ENCODE measurements at places on chromosomes 5 and 9. TPM values are rescaled to one million over a fixed set of nuclear protein-coding genes. Genes with fewer than 3 reads are reported as not detected.

The PNPLA7 gene
- total RNA-seq = 9.0 TPM

The CD74 gene
- total RNA-seq = 226 TPM

The GCNT4 gene
- total RNA-seq = 0.45 TPM

DNA sequence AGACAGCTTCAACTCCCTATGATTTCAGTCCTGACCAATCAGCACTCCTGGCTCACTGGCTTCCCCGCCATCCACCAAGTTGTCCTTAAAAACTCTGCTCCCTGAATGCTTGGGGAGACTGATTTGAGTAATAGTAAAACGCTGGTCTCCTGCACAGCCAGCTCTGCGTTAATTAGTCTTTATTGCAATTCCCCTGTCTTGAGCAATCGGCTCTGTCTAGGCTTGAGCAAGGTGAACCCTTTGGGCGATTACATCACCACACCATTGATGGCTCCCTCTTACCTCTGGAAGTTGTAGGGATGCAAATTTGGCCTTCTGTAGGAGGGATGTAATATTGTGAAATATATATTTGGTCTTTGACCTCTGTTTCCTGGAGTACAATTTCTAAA lies 2.9 kb upstream of the SLC23A1 start:
- DNase-seq = no peak

GRCh38 chr5:32174011-32174870 lies at the start of gene GOLPH3:
GOLPH3 (minus strand) TSS chr5:32174319; CDS start chr5:32174034, 285 bp downstream.
- DNase-seq = peak; percentile 98

GRCh38 chr5:157918811-157919742 lies 60.1 kb upstream of the CLINT1 start:
- no peak for DNase-seq

GRCh38 chr9:73543727-73544126 lies 392.1 kb downstream of the ANXA1 start:
- no peak for DNase-seq

DNA sequence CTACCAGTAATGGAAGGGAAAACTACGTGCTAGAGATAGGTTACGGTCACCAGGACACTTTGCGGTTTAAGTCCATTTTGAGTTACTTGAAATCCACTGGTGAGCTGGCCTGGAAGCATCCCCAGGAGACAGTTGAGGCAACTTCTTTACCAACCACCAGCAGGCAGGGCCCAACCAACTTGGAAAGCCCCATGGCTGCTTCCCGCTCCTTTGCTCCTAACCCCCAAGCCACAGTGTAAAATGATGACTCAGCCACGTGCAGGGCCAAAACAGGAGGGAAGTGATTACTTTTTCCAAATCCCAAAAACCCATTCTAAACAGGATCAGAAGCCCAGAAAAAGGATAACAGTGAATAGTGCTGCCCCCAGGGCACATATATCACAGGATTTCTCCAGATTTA lies 87.4 kb downstream of the PAX5 start:
- DNase-seq = no peak
